ENCODE measurements at places on chromosomes 12 and 14. TPM values are rescaled to one million over a fixed set of nuclear protein-coding genes. Genes with fewer than 3 reads are reported as not detected.

- no peak for DNase-seq
Measured at GRCh38 chr14:48035836-48036235, 360.4 kb upstream of the MDGA2 start.

- DNase-seq, result no peak
Measured at GRCh38 chr12:129790331-129790730, 113.5 kb downstream of the TMEM132D start.

SMCO2 gene
- total RNA-seq, result 0.13 TPM

- no peak for DNase-seq
Measured at GRCh38 chr14:104280902-104281767, 142.7 kb downstream of the KIF26A start.

GRCh38 chr12:100995201-100995600, 200.6 kb downstream of the ANO4 start:
- DNase-seq, result no peak

TAS2R42 gene
- not detected for total RNA-seq

GRCh38 chr12:109098183-109098604, 797 bp downstream of the UNG start:
- DNase-seq, result no peak

DNA sequence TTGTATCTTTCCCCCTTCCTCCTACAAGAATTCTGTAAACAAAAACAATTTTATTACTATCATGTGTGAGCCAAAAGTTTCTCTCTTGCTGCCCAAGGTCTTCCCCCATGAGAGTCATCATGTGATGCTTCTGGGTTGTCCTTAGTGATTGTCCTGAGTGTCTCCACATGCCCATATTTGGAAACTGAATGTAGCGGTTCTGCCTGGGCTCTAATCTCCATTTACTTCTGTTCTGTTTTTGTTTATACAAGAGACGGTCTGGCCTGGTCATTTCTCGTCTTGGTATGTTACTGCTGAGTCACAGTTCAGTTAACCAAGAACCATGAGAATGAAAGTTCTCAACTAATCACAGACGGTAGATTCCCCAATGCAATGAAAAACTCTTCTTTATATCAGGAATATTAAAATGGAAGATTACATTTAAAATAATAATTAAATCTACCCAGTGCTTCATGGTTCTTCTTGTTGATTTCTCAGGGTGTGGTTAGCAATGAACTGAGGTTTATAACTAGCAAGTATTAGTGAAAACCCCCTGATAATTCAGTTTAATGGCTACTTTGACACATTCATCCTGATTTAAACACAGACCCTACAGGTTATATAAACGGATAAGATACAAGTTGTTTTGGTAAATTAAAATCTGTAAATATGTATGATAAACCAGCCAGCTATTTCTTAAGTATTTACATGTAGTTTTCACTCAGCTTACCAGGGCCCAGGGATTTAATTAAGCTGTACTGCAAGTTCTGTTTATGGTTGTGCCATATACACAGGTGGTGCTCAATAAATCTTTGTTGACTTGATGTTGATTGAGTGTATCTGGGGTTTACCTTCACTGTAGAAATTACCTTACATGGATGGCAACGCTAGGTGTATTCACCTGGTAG, 81.1 kb downstream of the PELI2 start:
- DNase-seq, result peak; percentile 95

DNA sequence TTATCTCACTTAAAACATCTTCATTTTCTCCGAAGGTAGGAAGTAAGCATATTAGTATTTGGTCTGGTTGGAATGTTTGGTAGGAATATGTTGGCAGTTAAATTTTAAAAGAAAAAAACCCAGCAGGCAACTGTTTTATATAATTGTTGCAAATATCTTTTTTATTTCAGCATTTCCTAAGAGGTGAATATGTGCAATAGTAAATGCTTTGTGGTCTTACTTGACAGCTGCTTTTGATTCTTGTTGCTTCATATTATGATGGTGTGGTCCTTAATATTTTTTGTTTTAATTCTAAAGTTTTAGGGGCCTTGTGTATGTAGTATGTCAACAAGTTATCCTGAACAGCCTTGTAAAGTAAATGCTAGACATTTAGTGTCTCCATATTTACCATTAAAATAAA, 6.3 kb downstream of the TRAFD1 start:
- DNase-seq, result no peak

GRCh38 chr12:2288471-2288870, 235.7 kb downstream of the CACNA1C start:
- no peak for DNase-seq

GTF2H3 gene
- total RNA-seq, result 39.3 TPM

SPATA7 gene
- 8.3 TPM for total RNA-seq

DNA sequence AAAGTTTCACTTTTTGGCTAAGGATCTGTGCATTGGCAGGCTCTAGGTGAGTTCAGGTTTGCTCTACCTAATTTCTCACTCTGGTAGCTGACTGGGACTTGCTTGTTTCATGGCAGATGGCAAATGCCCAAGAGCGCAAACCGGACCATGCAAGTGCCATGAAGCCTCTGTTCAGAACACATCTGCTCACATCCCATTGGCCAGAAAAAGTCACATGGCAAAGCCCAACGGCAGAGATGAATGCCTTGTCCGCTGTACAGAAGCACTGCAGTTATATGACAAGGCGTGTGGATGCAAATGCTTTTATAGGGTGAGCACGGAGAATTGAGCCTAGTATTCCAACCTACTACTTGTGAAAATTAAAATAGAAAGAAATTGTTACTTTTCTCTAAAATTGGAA, 202.2 kb upstream of the HMGA2 start:
- no peak for DNase-seq

DNA sequence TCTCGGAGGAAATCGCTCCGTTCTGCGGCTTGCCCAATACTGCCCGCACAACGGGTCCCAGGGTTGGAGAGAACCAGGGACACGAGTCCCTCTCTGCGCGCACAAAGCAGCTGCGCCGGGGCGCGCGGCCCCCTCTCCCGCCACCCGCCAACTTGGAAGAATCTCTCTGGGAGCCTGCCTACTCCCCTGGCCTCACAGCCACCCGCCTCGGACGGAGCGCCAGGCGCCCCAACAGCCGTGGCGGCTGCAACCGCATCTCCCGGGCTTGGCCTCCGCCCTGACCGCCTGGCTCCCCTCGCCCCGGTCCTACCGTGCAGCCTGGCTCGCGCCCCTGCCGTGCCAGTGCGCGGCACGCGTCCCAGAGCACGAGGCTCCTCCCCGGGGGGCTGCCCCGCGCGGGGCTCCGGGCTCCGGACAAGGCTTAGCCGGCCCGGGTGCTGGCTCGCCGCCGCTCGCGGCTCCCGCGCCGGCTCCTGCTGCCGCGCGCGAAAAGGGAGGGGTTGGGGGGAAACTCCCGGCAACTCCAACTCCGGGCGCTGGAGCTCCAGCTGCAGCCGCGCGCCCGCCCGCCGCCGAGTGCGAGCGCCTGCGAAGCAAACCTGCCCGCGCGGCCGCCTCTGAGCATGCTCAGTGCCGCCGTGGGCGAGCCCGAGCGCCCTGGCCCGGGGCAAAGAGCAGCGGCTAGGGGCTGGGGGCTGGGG, at the start of gene STXBP6:
Gene STXBP6 (minus strand): TSS at position 580 of the 701 bp plus-strand sequence. CDS start 75,329 bp downstream, outside the sequence.
- DNase-seq, result no peak

GRCh38 chr14:70708717-70709570, 67.2 kb downstream of the TTC9 start:
- DNase-seq, result no peak

RHNO1 gene
- 19.5 TPM for total RNA-seq

KRT75 gene
- total RNA-seq, result not detected

CD4 gene
- total RNA-seq, result 0.07 TPM

MANSC4 gene
- total RNA-seq, result not detected

NPFF gene
- not detected for total RNA-seq

TSHR gene
- total RNA-seq, result not detected

TAS2R7 gene
- not detected for total RNA-seq

DNA sequence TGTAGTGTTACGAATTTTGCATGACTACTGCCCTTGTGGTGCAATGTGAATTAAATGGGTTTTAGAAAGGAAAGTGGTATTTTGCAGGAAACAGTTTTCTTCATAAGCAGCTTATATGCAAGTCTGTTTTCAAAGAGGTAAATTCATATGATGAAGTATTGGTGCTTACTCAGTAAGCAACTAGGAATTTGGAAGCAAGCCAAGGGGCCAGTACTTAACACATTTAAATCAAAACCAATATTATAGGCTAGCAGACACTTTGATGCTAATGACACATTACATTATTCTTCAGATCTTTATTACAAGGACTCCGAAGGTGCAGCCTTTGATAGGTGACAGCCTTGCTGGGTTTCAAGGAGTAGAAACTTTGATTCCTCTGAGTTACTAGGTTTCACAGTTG, 23.1 kb downstream of the MGAT4C start:
- DNase-seq, result peak; percentile 30

All from pulmonary artery endothelial cell (primary cell).